NCI-H1105 treated with DMSO at 0.1 percent for 48 hours (cell line): ENCODE measurements at places on chromosomes 5 and 9.

- no peak for DNase-seq
Observed at GRCh38 chr5:181259974-181260719, 796 bp downstream of the TRIM52 start.

GRCh38 chr5:176383961-176384360 is 4.4 kb downstream of the NOP16 start:
- no peak for DNase-seq

GRCh38 chr5:36854402-36855140 is 22.0 kb upstream of the NIPBL start:
- no peak for DNase-seq

GRCh38 chr5:56993241-56993640 is 41.3 kb upstream of the MIER3 start:
- DNase-seq: no peak

DNA sequence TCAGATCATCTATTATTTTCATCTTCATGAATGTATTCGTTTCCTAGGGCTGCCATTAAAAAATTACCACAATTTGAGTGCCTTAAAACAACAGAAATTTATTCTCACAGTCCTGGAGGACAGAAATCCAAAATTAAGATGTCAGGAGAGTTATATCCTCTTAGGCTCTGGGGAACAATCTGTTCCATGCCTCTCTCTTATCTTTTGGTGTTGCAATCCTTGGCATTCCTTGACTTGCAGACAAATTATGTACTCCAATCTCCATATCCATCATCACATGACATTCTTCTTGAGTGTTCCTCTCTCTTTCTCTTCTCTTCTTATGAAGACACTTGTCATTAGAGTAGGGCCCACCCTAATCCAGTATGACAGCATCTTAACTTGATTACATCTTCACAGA is 339.4 kb downstream of the EFNA5 start:
- DNase-seq: no peak

GRCh38 chr9:105359892-105360291 is 87.9 kb upstream of the FSD1L start:
- DNase-seq: no peak

DNA sequence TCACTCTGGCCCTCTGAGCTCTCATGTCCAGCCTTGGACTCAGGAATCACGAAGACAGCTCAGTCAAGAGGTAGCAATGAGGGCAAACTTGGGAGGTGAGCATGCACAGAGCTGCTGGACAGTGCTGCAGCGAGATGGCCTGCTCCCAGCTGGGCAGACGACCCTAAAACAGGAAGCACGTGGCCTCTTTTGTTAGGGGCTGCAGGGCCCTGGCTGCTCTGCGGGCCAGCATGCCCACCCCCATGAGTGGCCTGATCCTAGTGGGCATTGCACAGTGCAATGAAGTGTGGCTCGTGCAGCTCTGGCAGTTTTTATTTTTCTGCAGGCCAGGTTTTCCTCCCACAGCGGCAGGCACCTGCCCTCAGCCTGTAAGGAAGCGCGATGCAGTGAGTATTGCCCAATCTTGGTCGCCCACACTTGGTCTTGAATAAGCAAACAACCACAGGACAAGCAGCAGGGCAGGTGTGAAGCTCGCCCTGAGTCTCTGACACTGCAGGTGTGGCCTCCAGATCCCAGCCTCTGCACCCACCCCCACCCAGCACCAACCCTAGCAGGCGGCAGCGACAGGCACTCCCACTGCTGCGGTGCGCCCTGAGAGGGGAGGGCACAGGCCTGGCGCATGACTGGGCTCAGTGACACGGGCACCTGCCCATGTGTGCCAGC is 60.8 kb downstream of the SEMA4D start:
- peak; percentile 55 for DNase-seq

GRCh38 chr5:138601444-138601843 is 26.2 kb upstream of the HSPA9 start:
- no peak for DNase-seq

DNA sequence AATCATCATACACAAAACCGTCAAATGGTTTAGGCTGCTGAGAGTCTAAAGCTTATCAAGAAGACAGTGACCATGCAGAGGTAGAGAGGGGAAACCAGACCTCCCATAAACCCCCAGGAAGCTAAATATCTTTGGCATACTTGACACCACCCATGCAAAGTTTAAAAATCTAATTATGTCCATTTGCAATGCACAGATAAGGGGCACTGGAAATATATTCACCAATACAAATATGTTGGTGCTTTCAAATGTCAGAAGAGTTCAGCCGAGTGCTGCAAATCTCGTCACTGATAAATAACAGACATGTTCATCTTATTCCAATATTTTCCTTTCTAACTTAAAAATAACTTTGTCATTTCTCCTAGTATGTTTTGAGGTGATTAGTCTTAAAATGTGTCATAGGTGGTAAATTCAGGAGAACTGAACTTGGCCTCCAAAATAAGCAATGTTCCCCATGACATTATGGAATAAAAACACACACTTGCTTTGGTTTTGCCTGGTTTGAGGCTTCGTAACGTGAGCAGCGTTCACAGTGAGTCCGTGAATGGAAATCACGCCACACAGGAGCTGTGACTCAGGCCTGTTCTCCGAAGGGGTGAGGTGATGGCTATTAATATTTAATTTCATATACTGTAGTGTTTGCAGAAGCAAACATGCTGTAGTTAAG is 182.2 kb downstream of the AOPEP start:
- DNase-seq: no peak

DNA sequence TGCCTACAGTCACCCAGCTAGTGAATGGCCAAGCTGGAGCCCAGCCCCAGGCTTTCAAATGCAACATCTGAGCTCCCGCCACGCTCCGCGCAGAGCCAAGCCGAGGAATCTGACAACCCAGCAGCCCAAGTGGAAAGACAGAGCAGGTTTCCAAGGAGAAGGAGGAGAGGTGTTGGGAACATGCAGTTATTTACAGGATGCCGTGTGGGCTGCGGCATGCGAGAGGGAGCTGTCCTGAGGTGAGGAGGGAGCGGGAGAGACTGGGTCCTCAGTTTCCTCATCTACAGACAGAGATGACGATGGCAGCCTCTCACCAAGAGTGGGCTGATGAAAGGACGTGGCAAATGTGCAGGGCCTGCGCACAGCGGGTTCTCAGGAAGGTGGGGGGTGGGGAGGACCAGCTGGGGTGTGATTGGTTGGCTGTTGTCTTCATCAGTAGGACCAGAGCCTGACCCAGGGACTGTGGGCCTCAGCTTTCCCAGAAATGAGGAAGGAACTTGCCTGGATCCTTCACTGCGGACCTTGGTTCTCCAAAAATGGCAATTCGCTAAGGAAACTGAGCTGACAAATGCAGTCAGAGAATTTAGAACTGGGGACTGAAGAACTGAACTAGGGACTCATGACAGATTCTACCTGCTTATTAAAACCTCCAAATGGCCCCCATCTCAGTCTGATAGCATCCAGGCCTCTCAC is 14.8 kb upstream of the CPLX2 start:
- no peak for DNase-seq

DNA sequence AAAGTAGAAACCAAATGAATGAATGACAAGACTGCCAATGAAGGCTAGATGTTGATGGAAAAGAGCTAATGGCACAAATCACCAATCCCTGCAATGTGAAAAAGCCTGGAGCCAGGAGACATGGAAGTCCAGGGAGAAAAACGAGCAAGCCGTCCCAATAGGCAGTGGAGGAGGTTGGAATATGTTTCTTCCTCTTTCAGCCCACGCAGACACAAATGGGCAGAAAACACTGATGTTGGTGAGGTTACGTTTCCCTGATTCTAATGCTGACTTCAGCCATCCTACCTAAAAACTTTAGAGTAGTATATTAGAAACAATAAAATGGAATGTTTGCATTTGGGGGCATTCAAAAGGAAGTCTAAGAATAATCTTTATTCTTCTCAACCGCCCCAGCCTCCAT is 23.9 kb upstream of the KIF2A start:
- DNase-seq: no peak
